ENCODE measurements at places on chromosomes 7 and 10.
A peak's percentile ranks its signal among the peaks of the same experiment; 100 is the strongest.

DNA sequence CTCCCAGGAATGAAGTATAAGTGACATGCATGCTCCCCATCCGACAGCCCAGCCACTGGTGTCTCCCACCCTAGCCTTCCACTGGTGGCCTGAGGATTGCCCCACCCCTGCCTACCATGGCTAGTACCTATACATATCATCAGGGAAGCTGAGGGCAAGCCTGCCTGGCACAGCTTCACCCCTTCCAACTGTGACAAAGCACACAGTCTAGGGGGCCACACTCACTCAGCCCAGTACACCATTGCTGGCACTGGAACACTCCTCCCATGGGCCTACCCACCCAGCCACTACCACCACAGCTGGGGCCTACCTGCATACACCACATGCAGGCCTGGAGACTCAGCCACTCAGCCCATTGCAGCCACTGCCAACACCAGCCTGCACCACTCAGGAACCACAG lies 393.1 kb upstream of the STEAP1 start:
- no peak for DNase-seq

GRCh38 chr10:24262929-24263590 lies 54.1 kb downstream of the KIAA1217 start:
- no peak for DNase-seq

DNA sequence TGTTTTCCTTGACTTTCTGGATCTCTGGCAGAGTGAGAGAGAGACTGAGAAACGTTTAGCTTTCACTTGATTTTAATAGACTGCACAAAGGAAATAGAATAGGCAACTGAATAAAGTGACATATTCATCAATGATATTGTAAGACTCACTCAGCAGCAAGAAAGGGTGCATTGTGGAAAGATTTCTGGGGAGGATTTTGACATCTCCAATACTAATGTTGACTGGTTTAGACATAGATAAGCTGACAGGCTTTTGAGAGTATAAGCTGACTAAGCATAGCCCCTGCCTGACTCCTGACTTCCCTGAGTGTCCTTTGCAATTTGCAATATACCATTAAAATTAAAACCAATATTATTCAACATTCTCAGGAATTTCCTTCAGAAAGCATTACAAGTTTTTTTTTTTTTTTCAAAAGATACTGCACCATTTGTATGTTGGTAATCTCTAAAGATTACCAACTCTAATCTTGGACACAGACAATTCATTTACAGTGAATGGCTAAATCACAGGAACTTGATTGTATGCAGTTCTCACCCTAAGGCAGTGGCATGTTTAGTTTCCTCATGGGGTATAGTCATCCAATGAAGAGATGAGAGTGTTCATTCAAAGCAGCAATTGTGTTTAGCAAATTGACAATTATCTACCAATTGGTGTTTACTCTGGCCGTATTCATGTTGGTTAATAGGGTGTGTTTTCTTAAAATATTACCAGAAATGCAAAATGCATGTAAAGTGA lies 325.6 kb downstream of the SORCS3 start:
- DNase-seq = no peak

GRCh38 chr10:4334871-4335270 lies 491.1 kb upstream of the AKR1E2 start:
- DNase-seq = no peak

- no peak for DNase-seq
These were observed 4.9 kb upstream of the MEST start for GRCh38 chr7:130486954-130487436.

DNA sequence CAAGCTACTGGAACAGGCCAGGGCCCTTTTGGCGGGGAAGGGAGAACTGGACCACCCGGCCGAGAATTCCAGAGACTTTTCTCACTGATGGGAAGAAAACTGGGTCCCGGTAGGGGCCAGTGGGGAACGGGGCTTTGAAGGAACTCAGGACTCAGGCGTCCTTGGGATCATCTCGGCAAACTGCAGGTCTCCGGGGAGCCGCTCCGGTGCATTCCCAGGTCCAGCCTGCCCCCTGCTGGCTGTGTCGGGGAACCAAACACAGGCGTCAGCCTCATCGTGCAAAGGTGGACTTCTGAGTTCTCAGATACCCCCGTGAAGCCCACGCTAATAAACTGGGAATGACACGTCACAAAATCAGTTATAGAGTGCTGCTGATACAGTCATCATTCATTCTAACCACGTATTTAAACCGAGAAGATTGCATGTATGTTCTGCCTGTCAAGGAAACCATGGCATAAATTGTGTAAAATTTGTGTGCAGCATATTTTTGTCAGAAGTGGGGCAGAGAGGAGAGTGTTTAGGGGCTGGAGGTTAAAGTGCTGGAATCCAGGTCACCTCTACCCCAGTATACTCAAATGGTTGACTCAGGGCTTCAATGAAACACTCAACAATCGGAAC lies 76.1 kb upstream of the CPXM2 start:
- DNase-seq = peak; percentile 54

DNA sequence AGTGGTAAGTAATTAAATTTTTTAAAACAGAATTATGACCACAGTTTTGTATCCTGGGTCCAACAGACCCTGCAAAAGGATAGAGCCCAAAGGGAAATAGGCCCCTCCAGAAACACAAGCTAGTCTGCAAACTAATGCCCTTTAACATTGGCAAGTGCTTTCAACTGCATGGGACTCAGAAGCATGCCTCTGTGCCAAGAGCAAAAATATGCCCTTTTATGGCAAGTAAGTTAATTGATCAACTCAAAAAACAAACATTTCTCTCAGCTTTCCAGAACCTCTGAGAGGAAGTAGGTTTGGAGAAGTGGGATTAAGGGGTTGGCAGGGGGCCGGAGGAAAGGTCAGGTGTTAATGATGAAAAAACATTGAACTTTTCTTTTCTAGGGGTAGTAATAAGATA lies 186.6 kb upstream of the PRSS1 start:
- no peak for DNase-seq

DNA sequence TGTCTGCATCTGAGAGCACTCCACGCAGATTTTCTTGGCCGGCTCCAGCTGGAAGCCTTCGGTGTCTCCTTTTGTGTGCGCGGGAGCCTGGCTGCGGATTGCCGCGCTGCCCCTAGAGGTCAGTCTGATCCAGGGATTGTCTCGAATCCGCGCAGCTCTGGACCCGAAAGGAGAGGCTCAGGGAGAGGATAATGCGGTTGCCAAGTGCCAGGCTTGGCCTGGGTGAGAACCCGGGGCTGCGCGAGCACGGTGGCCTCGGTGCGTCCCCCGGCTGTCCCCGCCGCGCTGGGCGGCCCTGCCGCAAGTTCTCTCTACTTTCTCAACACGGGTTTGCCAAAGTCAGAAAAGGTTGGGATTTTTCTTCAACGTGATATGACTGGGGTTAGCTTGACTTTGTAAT lies 140.9 kb downstream of the ADCYAP1R1 start:
- DNase-seq = peak; percentile 40

- no peak for DNase-seq
These were observed 8.3 kb downstream of the C10orf62 start for GRCh38 chr10:97597778-97598177.

DNA sequence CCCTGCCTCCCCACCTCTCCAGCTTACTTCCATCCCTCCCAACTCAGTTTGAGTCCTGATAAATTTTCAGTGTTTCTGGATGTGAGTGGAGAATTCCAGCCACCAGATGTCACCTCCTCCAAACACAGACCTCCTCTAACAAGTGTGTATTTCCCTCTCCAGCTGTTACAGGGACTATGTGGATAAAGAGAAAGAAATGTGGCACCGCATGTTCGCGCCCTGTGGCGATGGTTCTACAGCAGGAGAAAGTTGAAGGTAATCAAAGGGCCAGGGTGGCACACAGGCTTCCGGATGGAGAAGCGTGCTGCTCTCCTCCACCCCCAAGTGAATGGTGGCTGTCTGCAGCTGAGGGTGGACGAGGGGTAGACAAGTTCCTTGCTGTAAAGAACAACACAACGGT lies 14.7 kb downstream of the FKBP6 start:
- no peak for DNase-seq

DNA sequence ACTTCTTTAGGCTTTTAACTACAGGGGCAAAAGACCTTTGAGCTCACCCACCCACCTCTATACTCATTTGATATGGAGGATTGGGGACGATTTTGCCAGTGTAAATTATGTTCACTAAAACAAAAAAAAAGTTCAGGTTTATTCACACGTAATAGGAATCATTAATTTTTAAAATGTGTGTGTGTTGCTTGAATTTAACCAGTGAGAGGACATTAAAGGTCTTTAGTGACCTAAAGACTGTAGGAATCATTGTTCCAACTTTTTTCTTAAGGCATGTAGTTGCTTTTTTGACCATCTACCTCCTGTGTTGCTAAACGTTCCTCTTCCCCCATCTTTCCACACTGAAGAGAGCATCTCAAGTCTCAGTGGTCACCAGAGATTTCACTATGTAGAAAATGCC lies 1.1 kb downstream of the SSBP1 start:
- no peak for DNase-seq

GRCh38 chr10:130025811-130026485 lies 61.9 kb upstream of the EBF3 start:
- DNase-seq = no peak

GRCh38 chr10:69629519-69629896 lies 539 bp upstream of the FAM241B start:
- no peak for DNase-seq

- no peak for DNase-seq
These were observed 58.7 kb upstream of the PFKP start for GRCh38 chr10:3008518-3009195.

- DNase-seq = no peak
These were observed 36.3 kb downstream of the ELFN1 start for GRCh38 chr7:1706381-1706720.

- no peak for DNase-seq
These were observed 183.3 kb downstream of the PTN start for GRCh38 chr7:137160236-137160635.

GRCh38 chr7:101164071-101164840 lies 1.1 kb downstream of the VGF start:
- no peak for DNase-seq

DNA sequence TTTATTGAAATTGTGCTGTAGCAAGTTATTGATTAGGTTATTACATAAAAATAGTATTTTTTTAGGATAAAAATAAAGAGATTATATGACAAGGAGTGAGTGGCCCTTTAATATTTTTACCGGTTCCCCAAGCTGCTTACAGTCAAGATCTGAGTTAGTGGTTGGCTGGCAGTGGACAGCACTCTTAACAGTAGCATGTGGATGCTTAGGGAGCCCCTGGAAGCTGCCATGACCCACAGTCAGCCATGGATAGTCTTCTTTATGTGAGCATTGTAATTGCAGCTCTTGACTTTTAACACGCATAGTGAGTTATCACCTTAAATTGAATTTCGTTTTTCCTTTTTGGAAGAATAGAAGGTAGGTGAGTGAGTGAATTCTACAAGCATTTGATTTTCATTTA lies 22.1 kb downstream of the RAB18 start:
- DNase-seq = no peak

- DNase-seq = no peak
These were observed 14.5 kb downstream of the IFIT5 start for GRCh38 chr10:89428877-89429276.

DNA sequence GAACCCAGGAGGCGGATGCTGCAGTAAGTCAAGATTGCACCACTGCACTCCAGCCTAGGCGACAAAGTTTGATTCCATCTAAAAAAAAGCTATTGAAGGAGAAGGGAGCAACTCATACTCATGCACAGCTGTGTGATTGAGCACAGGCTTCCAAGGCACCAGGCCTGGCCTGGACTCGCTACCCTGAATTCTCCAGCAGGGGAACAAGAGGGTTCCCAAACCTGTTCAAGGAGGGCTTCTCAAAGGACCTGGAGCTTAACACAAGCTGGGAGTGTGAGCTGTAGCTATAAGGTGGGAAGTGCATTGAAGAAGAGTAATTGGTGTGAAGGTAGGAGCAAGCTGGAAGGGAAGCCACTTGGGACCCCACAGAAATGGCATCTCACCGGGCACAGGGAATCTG lies 15.1 kb upstream of the DDIT4 start:
- no peak for DNase-seq

- DNase-seq = no peak
These were observed 51.7 kb upstream of the RET start for GRCh38 chr10:43024942-43025700.

- no peak for DNase-seq
These were observed 109.3 kb downstream of the SORBS1 start for GRCh38 chr10:95451568-95452524.

DNA sequence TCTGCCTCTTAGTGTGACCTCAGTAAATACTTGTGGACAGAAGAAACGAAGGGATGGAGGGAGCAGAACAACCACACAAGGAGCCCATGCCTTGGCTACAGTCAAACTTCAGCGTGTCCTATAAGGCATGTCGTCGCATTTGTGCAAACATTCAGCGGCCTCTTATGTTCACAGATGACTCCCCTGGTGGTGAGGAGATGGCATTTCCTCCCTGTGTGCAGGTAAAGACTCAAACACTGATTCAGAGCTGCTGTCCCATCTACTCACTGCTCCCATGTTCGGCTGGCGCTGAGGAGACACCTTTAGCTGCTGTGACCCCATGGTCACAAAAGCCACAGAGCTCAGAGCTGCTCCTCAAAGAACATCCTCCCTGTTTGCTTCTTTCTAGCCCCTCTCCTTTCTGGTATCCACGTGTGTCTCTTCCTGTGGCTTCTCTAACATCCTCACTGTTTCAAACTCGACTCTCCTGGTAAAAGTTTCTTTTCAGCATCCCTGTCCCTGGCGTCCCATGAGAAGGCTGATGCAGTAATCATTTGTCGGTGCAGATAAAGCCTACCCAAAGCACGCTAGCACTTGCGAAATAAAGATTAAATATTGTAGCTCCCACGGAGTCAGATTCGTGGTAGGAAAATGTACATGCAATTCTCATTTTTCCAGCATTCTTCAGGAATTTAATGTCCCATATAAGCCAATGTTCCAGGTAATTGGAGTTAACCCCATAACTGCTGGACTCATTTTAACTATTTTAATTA lies 124.9 kb upstream of the NEBL start:
- DNase-seq = no peak

DNA sequence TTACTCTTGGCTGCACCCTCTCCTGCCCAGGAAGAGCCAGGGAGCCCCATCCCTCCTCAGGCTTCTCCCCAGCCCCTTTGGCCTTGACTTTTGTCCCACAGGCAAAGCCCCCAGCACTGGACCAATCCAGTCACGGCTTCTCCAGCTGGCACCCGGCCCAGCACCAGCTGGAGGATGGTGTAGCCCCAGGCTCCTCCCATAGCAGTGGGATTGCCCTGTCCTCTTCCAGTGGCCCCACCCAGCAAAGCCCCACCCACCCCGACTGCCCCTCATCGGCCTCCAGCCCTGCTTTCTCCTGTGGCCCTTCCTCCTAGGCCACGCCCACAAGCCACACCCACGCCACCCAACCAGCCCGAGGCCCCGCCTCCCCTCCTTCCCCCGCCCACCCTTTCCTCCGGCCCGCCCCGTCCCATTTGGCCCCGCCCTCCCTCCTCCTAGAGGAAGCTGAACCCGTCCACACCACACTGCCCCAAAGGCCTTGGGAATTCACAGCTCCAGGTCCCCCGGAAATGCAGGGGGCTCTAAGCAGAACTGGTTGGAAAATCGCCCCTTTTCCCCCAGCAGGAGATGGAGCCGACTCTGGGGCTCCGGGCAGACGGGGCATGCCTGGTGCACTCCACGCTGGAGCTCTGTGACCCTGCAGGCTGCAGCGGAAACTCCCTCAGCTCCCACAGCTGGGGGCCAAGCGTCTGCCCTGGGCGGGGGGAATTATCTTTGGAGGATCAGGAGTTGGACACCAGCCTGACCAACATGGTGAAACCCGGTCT lies 25.2 kb downstream of the GET4 start:
- peak; percentile 63 for DNase-seq

GRCh38 chr10:93968540-93968945 lies 25.2 kb upstream of the PLCE1 start:
- no peak for DNase-seq

GRCh38 chr7:300048-300447 lies 10.1 kb downstream of the FOXL3 start:
- DNase-seq = no peak

- DNase-seq = no peak
These were observed 461.2 kb upstream of the MBL2 start for GRCh38 chr10:53233749-53234148.
